ENCODE measurements at places on chromosomes 7 and 10.

- DNase-seq = no peak
Measured at GRCh38 chr7:47132471-47132870, 449.4 kb downstream of the TNS3 start.

DNA sequence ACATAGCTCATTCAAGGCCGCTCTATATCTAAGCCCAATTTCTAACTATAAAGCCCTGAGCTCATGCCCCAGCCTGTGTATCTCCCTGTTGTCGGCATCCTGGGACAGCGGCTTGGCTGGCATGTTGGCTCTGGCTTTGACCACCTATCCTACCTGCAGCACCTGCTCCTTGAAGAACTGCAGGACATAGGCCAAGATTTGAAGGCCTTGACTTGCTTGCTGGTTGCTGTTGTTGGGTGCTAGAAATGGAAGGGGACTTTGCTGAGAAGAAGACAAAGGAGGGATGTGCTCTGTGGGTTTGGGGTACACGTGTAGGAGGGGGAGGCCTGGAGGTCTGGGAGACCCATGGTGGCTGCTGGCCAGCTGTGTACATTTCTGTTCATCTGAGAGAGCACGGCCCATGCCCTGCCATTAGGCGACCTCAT, 11.1 kb downstream of the PNLIPRP2 start:
- DNase-seq = no peak

- DNase-seq = no peak
Measured at GRCh38 chr7:2834748-2835441, 9.2 kb downstream of the GNA12 start.

GRCh38 chr7:12731214-12731656, 43.8 kb downstream of the ARL4A start:
- DNase-seq = peak; percentile 62

DNA sequence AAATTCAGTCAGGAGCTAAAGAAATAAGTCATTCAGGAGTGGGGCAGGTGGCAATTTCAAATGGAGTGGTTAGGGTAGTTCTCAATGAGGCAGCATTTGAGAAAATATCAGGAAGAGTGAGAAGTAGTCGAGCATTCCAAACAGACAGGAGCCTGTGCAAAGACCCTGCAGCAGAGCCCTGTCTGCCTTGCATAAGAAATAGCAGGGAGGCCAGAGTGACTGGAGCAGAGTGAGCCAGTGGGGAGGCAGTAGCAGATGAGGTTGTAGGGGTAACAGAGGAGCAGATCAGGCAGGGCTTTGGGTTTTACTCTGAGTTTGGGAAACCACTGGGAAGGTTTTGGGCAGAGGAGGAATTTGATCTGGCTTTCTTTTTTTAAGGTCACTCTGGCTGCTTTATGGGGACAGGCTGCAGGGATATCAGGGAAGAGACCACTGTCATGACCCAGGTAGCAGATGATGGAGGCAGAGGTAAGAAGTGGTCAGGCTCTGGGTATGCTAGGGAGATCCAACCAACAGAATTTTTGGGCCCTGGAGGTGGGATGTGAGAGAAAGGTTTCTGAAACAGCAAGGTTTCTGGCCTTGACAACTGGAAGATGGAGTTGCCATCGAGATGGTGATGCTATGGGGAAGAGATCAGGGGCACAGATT, 1.3 kb upstream of the BLVRA start:
- no peak for DNase-seq

Measured in CD4-positive, alpha-beta T cell treated with Interleukin-4 for 4 hours (primary cell).